ENCODE measurements at places on chromosomes 7 and 10. TPM values are rescaled to one million over a fixed set of nuclear protein-coding genes. Genes with fewer than 3 reads are reported as not detected.
A peak's percentile ranks its signal among the peaks of the same experiment; 100 is the strongest.

DNA sequence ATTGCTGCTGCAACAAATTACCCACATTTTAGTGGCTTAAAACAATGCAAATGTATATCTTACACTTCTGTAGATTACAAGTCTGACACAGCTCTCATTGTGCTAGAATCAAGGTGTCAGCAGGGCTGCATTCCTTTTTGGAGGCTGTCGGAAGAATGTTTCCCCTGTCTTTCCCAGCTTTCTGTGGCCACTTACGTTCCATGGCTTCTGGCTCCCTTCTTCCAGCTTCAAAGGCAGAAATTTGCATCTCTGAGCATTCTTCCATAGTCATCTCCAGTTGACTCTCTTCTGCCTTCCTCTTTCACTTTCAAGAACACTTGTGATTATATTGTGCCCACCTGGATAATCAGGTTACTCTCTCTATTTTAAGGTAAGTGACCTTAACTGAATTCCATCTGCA lies 125.3 kb downstream of the GPR158 start:
- H3K4me1 ChIP-seq: no peaks in the 10 kb centered on the region
- no peaks in the 10 kb centered on the region for H3K27me3 ChIP-seq
- no peak overlapping the region for H3K4me3 ChIP-seq

GRCh38 chr10:97570789-97571471 lies 1.6 kb upstream of the ANKRD2 start:
- peak overlapping the region; percentile 83 for H3K27ac ChIP-seq
- H3K4me3 ChIP-seq: no peak overlapping the region
- peaks cover 56% of the 10 kb centered on the region for H3K4me1 ChIP-seq
- no peaks in the 10 kb centered on the region for H3K36me3 ChIP-seq
- no peak for DNase-seq

Gene ZCWPW1
- 6.5 TPM for total RNA-seq

GRCh38 chr10:13750299-13751190 lies 163.8 kb downstream of the PRPF18 start:
- H3K4me3 ChIP-seq: no peak overlapping the region
- no peaks in the 10 kb centered on the region for H3K27me3 ChIP-seq
- H3K4me1 ChIP-seq: no peaks in the 10 kb centered on the region
- no peak overlapping the region for H3K27ac ChIP-seq
- DNase-seq: no peak

DNA sequence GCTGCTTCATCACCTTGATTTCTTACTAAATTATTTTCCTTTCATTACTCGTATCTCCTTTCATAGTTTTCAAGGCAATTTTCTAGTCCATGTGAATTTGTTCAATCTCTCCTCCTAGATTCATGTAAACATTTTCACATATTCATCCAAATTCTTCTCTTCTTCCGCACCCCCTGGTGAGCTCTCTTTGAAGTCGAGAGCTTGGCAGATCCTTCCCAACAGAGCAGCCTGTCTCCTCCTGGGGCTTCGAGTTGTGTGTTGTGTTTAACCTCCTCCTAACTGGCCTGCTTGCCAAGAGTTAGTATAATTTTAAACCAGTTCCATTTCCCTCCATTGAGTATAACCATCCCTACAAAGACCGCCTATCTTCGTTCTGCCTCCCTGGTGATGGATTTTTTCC lies 272.4 kb upstream of the CELF2 start:
- H3K4me1 ChIP-seq: no peaks in the 10 kb centered on the region
- no peak overlapping the region for H3K27ac ChIP-seq
- no peaks in the 10 kb centered on the region for H3K27me3 ChIP-seq
- no peaks in the 10 kb centered on the region for H3K36me3 ChIP-seq
- no peak overlapping the region for H3K4me3 ChIP-seq

- H3K4me1 ChIP-seq: no peaks in the 10 kb centered on the region
- no peak overlapping the region for H3K4me3 ChIP-seq
- no peaks in the 10 kb centered on the region for H3K36me3 ChIP-seq
- DNase-seq: no peak
- H3K27me3 ChIP-seq: no peaks in the 10 kb centered on the region
- no peak overlapping the region for H3K27ac ChIP-seq
Measured at GRCh38 chr7:102042016-102042656, 224.7 kb downstream of the CUX1 start.

DNA sequence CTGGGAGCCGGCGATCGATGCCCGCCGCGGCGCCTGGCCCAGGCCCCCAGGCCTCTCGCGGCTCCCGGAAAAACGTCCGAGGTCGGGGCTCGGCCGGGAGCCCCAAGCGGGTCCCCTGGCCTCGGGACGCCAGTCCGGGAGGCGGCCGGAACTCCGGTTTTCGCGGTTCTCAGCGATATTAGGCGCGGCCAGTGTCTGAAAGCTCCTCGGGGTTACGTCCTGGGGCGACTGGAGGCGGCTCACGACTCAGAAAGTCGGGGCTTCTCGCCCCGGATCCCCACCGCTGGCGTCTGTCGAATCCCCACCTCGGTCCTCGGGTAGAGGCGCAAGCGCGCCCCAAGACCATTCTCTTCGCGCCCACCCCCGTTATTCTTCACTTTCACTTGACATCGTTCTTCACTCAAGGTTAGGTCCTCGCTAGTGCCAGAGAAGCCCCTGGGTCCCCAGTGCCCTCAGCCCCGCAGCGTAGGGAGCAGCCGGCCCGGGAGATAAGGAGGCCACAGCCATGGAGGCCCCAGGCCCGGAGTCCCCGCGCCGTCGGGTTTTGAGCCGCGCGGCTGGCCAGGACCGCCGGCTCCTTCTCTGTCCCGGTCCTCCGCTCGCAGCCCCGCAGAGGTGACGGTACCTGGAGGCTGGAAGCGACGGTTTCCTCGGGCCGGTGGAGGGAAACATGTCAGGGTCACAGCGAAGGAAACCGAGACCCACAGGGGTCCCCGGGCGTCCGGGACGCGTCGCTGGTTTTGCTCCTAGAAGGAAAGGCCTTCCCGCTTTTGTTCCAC lies 35.2 kb upstream of the EBLN1 start:
- DNase-seq: no peak
- no peaks in the 10 kb centered on the region for H3K36me3 ChIP-seq
- H3K4me3 ChIP-seq: peak overlapping the region; percentile 70
- no peak overlapping the region for H3K27ac ChIP-seq

Gene POLD2
- total RNA-seq: 195 TPM

DNA sequence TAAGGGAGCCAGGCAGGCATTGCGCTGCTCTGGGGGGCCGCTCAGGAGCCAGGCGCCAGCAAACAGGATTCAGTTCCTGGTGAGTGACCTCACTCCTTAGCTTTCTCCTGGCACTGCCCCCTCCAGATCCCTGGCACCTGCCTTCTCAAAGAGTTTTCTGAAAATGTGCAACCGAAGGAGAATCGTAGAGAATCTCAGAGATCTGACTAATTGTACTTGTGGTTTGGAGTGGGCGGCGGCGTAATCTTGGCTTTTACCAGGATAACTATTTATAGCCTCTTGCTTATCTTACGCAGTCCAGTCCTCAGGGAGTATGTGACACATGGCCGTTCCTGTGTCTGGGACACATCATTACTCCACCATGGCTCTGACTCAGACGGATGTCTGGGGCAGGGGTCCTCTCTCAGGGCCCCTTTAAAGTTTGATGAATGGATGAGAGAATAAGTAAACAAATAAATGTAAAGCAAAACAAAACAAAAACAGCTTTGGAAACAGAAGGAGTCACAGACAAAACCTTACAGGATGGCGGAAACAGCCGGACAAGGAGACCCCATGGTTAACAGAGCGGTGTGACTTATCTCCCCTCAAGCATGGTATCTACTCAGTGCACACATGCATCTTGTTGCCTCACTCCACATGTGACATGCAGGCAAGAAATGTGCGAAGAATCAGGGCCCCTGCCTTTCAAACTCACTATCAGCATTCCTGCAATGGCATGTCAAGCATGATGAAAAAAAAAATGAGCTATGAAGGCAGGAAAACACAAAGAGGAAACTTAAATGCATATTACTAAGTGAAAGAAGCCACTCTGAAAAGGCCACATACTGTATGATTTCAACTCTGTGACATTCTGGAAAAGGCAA lies 99.7 kb downstream of the TNS3 start:
- DNase-seq: no peak
- H3K27me3 ChIP-seq: no peaks in the 10 kb centered on the region
- H3K27ac ChIP-seq: peak overlapping the region; percentile 80
- H3K4me3 ChIP-seq: no peak overlapping the region
- H3K4me1 ChIP-seq: peaks cover 88% of the 10 kb centered on the region
- peaks cover 7% of the 10 kb centered on the region for H3K36me3 ChIP-seq

DNA sequence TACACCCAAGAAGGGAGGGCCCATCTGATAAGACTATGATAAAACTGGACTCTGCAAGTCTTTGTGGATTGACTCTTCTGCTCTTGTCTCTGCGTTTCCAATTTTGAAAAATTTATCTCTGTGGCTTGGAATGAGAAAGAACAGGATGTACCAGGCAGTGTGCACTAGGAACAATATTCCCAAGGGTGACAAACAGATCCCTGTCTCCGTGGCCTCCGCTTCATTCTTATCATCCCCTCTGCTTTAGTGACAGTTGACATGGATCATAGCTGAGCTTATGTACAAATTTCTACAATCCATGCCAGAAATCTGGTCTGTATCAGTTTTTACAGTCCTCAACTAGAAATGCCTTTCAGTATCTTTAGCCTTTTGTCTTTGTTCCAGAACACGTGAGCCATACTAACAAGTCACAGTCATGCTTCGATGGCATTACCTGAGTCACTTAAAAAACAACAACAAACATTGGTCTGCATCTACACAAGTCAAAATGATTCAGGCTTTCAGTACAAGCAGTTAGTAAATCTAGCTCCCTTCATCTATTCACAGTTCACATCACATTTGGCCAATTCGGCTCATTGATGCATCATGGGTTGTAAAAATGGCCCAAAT lies 393.6 kb upstream of the CELF2 start:
- H3K4me1 ChIP-seq: no peaks in the 10 kb centered on the region
- no peak overlapping the region for H3K4me3 ChIP-seq

Gene FKBP6
- not detected for total RNA-seq

Gene VTI1A
- total RNA-seq: 36.3 TPM

DNA sequence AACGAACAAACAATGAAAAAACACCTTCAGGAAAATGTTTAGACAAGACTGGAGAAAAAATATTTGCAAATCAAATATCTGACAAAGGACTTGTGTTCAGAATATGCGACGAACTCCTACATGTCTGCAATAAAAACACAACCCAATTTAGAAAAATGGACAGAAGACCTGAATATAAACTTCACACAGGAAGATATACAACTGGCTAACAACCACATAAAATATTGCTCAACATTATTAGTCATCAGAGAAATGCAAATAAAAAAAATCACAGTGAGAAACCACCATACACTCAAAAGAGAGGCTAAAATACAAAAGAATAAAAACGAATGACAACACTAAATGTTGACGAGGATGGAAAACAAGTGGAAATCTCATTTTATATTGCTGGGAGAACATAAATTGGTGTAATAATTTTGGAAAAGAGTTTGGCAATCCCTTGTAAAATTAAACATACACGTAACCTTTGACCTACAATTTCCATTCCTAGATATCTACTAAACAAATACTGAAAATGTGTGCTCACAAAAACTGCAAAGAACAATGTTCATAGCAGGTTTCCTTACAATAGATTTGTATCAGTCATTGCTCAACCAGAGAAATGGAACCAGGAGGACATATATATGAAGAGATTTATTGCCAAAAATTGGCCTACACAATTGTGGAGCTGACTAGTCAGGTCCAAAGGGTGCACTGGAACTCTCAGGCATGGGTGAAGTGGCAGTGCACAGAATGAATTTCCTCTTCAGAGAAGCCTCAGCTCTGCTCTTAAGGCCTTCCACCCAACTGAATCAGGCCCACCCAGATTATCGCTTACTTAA lies 82.9 kb upstream of the OGDHL start:
- H3K4me1 ChIP-seq: peaks cover 8% of the 10 kb centered on the region
- H3K27ac ChIP-seq: no peak overlapping the region
- DNase-seq: peak; percentile 36
- H3K27me3 ChIP-seq: no peaks in the 10 kb centered on the region
- H3K4me3 ChIP-seq: no peak overlapping the region
